Mammary epithelial cell (primary cell): ENCODE measurements at places on chromosomes 3 and 15.
A peak's percentile ranks its signal among the peaks of the same experiment; 100 is the strongest.

DNA sequence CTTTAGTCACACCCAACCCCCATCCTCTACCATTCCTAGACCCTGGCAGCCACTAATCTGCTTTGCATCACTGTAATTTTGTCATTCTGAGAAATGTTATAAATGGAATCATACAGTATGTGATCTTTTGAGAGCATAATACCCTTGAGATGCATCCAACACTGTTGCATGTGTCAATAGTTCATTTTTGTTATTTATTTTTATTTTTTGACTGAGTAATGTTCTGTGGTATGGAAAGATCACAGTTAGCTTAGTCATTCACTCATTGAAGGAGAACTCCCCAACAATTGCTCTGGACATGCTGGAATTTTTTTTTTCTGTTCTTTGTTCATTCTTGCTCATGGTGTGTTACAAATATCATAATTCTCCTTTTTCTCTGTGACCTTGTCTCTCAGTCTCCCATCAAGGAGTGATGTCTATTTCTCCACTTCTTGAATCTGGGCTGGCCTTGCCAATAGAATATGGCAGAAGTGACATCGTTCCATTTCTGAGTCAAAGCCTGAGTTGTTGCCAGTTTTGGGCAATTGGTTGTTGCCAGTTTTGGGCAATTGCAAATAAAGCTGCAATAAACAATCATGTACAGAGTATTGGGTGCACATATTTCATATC is 6.8 kb upstream of the ADPGK start:
- DNase-seq = peak; percentile 19

DNA sequence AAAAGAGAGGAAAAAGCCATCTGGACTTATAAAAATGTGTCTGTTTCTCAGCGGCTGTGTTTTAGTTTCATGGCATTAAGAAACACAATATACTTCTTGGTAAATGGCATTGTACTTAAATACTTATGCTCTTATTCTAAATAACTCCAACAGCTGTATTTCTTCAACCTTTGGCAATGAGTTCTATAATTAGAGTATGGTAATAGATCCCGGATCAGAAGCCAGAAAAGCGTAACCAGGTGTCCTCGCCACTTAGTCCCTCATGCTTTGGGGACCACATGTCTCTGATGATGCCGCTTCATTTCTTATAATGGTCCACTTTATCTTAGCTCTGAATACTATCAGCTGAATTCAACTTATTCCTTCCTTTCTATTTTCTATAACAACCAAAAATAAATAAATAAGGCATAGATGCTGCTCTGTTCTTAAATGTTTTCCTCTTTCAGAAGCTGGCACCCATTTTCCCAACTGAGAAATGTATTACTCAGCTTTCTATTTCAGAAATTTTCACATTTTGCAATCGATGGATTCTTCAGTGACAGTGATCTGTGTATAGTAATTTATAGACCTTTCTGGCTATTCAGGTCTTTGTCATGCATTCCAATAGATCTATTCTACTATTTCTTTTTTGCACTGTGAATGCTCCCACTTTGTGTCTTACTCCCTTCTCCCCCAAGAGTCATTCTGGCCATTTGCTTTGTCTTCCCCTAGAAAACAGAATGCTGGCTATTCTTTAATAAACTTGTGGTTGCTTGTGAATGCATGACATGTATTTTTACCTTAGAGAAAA is 87.6 kb upstream of the KBTBD8 start:
- DNase-seq = no peak

DNA sequence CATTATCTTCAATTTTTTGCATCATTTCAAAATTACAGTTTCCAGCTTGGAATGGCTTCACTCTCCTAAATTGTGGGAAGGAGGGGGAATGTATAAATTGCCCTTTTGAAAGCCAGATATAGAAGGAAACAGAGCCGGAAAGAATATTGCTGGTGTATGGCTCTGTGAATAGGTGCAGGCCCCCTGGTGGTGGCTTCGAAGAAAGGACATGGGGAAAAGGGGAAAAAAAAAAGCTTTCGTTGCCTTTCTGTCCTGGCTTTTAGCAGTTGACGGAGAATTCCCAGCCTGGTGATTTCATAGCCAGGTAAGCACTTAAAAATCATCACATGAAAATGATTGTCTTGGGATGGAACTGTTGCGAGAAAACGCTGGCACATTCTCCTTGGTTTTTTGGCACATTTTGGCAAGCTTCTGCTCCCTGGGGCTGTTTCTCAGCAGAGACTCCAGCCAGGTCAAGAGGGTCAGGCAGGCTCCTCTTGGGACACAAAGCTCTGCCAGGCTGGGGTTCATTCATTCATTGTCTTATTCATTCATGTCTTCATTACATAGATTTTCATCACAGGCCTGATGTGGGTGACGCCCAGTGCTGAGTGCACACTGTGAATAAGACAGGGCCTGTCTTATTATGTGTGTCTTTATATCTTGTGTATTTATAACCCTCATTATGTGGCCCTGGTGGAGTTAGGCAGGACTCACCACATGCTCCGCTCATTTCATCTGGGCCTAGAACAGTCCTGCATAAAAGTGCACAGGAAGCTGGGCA is 300.0 kb upstream of the TPM1 start:
- DNase-seq = peak; percentile 70

GRCh38 chr15:62067448-62068044 is 769 bp downstream of the C2CD4A start:
- peak; percentile 19 for DNase-seq

GRCh38 chr3:55704521-55704920 is 217.4 kb upstream of the WNT5A start:
- DNase-seq = no peak

DNA sequence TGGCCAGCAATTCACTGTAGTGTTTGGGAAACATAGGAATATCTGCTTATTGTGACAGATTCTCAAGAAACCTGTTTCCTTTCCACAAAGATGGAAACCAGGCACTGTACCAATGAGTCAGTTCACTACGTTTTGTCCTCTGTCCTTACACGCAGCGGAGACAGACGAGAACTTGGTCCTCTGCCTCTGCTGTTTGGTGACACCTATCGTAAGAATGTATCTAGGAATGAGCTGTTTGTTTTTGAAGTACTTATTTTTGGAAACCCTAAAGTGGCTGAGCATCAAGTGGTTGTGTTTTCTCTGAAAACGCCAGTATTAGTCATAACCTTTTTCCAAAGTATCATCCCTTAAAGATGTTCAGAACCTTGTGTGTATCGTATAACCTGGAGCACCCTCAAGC is 93.0 kb downstream of the PGPEP1L start:
- peak; percentile 83 for DNase-seq

GRCh38 chr15:58748852-58749531 is 515 bp downstream of the ADAM10 start:
- DNase-seq = peak; percentile 44

- DNase-seq = no peak
These were observed 152.4 kb upstream of the DPH6 start for GRCh38 chr15:35698331-35698730.

GRCh38 chr3:155102329-155102728 is 22.2 kb downstream of the MME start:
- DNase-seq = no peak

- DNase-seq = no peak
These were observed 6.7 kb downstream of the PLIN1 start for GRCh38 chr15:89672221-89673164.

GRCh38 chr15:99616773-99617342 is 51.1 kb downstream of the MEF2A start:
- no peak for DNase-seq

DNA sequence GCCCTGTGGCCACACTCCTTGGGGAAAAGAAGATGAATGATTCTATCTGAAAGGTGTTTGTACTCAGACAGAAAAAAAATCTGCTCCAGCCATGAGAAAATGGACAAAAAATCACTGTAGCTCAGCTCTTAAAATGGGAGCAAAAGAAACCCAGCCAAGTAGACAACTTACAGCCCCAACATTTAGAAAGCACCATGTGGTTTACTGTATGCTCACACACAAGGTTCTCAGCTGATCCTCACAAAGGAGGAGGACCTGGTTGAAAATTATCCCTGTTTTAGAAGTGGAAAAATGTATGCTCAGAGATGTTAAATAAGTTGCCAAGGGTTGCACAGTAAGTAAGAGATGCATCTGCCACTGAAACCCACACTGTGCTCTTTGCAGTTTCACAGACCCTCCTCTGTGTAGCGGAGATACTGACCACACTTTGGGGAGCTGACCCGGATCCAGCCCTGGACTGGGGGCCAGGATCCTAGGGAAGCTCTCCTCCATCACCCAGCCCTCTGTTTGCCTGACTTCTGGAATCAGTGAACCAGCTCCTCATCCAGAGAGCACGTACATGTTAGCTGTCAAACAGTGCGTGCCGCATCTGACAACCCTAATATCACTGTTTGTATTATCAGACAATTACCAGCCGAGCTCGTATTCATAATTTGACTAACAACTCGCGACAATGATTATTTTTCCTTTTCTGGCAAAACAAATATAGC is 32.7 kb upstream of the TPRG1 start:
- no peak for DNase-seq

DNA sequence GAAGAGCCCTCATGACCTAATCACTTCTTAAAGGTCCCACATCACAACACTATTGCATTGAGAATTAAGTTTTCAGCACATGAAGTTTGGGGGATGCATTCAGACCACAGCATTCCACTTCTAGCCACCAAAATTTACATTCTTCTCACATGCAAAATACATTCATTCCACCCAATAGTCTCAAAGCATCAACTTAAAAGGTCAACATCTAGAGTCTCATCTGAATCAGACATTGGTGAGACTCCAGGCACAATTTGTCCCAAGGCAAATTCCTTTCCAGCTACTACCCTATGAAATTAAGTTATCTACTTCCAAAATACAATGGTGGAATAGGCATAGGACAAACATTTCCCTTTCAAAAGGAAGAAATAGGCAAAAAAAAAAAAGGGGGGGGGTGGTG is 64.9 kb downstream of the PLSCR2 start:
- DNase-seq = no peak

- DNase-seq = no peak
These were observed 45.0 kb upstream of the FAH start for GRCh38 chr15:80107774-80108173.

GRCh38 chr15:80752204-80752603 is 27.0 kb upstream of the CEMIP start:
- DNase-seq = no peak

- no peak for DNase-seq
These were observed 436.1 kb downstream of the TUSC7 start for GRCh38 chr3:117145677-117146076.

DNA sequence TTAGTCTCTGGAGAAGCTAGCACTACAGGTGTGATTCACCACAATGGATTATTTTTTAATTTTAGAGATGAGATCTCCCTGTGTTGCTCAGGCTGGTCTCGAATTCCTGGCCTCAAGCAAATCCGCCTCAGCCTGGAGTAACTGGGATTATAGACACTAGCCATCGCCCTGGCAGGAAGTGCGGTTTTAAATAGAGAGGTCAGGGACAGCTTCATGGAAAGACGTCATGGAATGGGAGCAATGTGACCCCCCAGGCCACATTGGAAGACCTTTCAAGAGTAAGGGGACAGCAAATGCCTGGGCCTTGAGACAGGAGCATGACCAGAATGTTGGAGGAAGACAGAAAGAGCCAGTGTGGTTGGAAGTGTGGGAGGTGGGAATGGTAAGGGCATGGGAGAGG is 2.2 kb upstream of the ISG20 start:
- DNase-seq = no peak

- DNase-seq = no peak
These were observed 112.9 kb downstream of the CNTN4 start for GRCh38 chr3:2211568-2211967.

DNA sequence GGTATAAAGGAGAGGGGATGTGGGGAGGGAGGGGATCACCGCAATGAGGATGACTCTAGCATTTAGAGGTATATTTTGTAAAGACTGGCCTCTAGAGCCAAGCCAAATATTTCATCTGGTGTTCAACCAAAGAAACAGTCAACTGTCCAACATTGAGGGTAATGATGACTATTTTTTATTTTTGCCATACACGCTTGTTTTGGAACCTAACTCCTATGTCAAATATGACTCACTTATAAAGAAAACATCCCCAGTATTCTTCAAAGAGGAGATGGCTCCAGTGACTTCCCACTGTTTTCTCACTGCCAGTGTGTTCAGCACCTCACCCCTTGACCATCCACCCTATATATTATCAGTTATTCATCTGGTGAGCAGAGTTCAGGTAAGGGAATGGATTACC is 77.3 kb downstream of the WNT5A start:
- no peak for DNase-seq

- no peak for DNase-seq
These were observed 39.2 kb downstream of the GPR176 start for GRCh38 chr15:39880718-39881387.

- no peak for DNase-seq
These were observed 75.6 kb downstream of the RAD18 start for GRCh38 chr3:8887435-8888300.

DNA sequence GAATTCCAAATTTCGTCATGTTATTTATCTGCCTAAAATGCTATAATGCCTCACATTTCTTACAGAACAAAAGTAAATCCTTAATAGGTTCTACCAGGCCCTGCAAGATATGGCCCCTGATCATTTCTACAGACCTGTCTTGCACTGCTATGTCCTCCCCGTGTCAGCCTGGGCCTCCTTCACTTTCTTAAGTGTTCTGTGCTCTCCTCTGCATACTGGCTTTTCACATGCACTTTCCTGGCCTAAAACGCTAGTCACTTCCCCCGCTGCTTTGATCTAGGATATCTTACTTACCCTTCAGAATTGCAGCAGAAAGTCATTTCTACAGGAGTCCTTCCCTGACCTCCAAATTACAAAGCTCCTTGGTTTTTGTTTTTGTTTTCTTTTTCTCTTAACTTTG is 551.3 kb downstream of the NSUN3 start:
- no peak for DNase-seq

GRCh38 chr15:38186507-38186906 is 66.1 kb upstream of the SPRED1 start:
- DNase-seq = no peak

GRCh38 chr3:20539666-20540065 is 353.7 kb upstream of the SGO1 start:
- no peak for DNase-seq

- DNase-seq = no peak
These were observed 17.4 kb upstream of the CACNA2D2 start for GRCh38 chr3:50520849-50521248.

- no peak for DNase-seq
These were observed 65.1 kb upstream of the ATP11B start for GRCh38 chr3:182728238-182728637.

GRCh38 chr3:109982201-109982600 is 644.9 kb upstream of the DPPA4 start:
- no peak for DNase-seq
